ENCODE measurements at places on chromosomes 6 and 20. TPM values are rescaled to one million over a fixed set of nuclear protein-coding genes. Genes with fewer than 3 reads are reported as not detected.

DNA sequence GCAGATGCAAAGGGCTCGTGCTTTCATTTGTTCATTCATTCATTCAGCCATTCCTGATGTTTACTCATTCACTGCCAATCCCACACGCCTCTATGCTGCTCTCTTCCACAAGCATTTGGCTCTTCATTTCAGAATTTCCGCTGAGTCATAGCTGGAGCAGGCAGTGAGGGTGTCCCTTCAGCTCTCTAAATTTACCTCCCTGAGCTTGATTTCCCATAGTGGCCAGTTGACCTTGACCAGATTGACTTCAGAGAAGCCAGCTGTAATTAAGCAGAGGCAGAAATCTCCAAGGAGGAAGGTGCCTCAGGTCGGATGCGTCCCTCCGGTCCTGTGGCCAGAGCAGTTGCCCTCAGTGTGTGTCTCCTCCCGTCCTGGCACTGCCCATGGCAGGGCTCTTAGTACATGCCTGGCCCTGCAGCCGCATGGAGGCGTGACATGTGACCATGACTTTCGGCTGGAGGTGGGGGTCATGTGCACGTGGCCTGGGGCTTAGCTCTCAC lies 267.2 kb upstream of the ECI2 start:
- no peak for DNase-seq

GRCh38 chr6:41092421-41093140 lies 19.8 kb downstream of the NFYA start:
- DNase-seq: no peak

DNA sequence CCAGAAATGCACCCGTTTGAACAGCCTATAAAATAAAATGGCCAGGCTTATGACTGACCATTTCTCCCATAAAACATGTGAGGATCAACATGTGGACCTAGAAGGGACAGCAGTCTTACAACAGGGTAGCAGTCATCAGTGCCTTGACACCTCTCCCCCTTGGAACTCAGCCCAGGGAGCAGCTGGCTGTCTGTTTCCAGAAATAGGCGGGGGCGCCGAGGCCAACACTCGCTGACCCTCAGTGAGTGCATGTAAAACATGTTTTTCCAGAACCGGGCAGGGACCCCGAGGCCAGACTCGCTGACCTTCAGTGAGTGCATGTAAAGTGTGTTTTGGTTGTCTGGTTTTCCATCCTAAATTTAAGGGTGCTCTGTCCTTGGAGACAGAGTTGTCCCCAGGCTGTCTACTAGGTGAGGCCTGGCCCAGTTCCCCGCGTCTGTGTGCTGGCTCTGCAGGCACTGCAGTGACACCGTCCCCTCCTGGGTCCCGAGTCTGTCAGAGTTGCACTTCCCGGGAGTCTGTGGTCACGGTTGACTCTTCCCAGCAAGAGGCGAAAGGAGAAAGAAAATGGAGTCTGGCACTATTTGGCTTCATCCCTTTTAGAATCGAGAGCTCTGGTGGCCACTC lies 19.8 kb upstream of the ADRM1 start:
- no peak for DNase-seq

- no peak for DNase-seq
These were observed 72.2 kb downstream of the PLCB4 start for GRCh38 chr20:9141070-9141469.

DNA sequence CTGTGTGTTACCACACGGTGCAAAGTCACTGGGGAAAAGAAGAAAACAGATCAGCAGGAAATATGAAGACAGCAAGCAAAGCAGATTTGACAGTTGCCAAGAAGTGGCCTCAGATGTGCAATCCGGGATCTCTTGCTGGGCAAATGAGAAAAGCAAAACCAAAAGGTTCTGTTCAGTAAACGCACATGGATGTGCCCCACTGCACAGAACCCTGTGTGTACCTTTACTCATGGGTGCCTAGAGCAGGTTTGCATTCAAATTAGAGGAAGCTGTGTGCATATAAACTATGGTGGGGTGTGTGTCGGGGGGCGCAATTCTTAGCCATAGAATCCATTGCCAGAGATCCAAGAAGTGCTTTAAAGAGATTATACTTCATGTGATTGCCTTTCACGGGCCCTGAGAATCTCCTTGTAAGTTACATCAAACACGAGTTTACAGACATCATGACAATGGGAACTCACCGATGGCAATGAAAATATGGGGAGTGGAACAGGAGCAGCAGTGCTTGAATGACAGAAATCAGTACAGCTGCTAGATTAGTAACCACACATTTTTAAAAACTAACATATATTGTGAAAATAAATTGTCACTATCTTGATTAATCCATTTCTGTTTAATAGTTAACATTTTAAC lies 154.3 kb downstream of the ADGRG6 start:
- DNase-seq: no peak

DNA sequence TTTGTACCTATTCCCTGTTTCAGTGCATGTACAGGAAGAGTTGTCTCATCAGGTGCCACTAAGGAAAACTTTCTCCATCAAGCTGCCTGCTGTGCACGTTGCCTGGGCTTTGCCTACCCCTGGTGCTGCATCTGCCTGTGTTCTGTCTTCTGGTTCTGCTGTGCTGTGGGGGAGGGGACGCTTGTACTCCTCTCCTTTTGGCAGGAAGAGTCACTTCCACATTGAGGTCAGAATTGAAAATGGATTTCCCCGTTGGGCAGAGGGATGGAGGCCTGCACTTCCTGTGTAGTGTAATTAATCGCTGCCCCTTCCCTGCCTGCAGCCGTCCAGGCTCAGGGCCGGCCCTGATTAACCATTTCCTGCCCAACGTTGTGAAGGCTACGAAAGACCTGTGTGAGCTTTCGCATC lies 153.3 kb downstream of the SCML4 start:
- DNase-seq: peak; percentile 54

- DNase-seq: no peak
These were observed 4.7 kb upstream of the NPBWR2 start for GRCh38 chr20:64111841-64112641.

- no peak for DNase-seq
These were observed 1.4 kb downstream of the MCM3 start for GRCh38 chr6:52283111-52283510.

The RFX6 gene
- polyA plus RNA-seq: 0.08 TPM

The HLA-DQB2 gene
- polyA plus RNA-seq: not detected

The PPP1R14C gene
- 27.6 TPM for polyA plus RNA-seq
